ENCODE measurements at places on chromosomes 7 and 10.

DNA sequence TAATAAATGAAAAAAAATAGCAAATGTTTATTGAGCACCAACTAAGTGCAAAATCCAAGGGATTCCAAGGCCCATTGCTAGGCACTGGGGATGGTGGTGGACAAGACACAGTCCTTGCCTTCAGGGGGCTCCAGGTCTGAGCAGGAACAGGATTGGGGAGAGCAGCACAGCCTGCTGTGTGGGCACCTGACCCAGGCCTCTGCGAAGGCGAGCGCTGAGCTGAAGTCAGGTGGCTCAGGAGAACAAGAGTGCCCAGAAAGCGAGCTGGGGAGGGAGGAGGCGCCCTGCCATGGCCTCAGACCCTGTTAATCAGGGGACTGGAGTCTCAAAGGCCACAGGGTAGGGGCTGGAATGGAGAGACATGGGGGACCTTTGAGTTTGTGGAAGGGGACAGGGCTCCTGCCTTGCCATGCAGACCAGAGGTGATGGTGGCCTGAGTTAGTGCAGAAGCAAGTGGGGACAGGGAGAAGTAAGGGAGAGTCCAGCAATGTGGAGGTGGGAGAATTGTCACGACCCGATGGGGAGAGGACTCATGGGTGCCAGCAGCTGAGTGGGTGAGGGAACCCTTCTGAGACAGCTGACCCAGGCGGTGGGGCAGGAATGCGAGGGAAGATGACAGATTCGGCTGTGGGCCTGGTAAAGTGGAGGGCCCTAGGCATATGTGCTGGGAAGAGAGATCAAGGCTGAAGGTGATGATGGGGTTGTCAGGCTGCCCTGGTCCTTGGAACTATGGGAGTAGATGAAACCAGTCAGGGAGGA lies 4.1 kb upstream of the ORAI2 start:
- no peak for DNase-seq

DNA sequence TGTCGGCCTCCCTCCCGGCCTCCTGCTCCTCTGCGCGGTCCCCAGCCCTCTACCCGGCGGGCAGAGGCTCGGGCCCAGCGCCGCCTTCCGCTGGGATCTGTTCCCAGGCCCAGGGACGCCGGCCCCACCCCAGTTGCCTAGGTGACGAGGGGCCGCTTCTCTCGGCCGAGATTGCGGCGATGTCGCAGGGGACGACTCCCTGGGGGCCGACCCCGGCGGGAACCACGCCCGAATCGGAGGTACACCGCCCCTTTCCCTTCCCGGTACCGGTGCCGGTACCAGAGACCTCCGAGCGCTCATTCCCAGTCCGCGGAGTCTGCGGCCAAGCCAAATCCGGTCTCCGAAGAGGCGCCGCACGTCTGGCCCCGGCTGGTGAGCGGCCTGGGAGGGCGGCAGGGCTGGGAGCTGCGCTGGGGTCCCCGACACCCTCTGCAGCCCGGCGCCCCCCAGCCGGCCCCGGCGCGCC lies at the start of gene CABCOCO1:
Gene CABCOCO1 (plus strand): TSS at position 136 of the 466 bp plus-strand sequence. CDS start 44 bp downstream, at position 180.
- no peak for DNase-seq

GRCh38 chr7:768881-769504 lies 41.9 kb upstream of the PRKAR1B start:
- no peak for DNase-seq

- no peak for DNase-seq
Measured at GRCh38 chr7:84204655-84205054, 10.1 kb upstream of the SEMA3A start.

DNA sequence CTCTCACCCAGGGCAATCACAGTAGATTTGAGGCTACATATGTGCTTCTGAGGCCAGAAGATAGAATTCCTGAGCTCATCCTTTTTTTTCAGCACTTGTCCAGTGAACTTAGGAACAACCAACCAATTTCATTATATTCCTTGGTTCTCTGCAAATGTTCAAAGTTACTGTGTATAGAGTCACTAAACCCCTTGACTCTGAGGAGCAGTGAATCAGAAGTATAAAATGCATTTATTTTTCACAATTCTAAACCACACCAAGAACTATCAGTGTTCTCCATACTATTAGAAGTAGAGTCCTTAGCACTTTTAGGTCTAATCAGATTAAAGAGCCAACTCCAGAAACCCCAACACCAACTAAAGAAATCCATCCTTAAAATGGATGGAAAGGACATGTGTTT lies 19.6 kb upstream of the PAPSS2 start:
- DNase-seq, result no peak

DNA sequence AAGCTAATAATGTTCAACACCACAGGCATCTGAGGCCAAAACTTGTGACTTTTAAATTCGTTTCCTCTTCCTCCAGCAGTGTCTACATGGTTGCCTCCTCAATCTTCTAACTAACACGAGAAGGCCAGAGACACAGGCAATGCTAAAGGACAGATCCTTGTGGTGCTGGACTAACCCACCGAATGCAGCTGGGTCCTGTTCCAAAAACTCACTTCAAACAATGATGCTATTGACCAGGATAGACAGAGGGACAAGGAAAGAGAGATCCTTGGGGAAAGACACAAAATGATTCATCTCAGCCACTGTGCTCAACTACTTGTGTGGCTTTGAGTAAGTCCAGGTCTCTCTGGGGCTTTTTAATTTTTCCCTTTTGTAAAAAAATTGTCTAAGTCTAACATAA lies 107.6 kb downstream of the KCNMA1 start:
- no peak for DNase-seq

GRCh38 chr10:7789390-7789789 lies 1.4 kb downstream of the ATP5F1C start:
- DNase-seq, result no peak

DNA sequence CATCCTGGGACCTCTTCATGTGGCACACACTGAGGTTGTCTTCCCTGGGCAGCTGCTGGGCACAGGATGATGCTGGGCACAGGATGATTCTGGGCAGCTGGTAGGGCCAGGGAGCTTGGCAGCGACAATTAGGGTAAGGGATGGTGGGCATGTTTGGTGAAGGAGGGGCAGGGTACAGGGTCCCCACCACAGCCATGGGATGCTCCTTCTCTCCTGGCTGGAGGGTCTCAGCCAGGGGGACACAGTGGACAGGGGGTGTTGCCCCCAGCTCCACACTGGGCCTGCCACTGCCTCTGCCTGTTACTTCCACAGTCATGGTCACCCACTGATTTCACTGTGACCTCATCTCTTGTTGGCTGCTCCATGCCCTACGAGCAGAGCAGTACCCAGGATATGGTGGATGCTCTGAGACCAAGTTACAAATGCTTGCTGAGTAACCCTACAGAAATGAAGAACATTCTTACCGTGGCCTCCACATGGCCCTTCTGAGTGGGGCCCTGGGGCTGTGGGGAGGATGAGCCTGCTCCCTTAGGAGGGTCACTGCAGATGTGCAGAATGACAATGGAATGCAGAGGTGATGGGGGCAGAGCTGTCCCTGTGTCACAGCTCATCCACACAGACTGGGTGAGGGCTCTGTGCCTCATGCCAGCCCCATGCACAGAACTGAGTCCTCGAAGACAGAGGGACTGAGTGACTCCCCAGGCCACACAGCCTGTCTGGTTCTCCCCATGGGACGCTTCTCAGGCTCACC lies 28.4 kb upstream of the RET start:
- no peak for DNase-seq

DNA sequence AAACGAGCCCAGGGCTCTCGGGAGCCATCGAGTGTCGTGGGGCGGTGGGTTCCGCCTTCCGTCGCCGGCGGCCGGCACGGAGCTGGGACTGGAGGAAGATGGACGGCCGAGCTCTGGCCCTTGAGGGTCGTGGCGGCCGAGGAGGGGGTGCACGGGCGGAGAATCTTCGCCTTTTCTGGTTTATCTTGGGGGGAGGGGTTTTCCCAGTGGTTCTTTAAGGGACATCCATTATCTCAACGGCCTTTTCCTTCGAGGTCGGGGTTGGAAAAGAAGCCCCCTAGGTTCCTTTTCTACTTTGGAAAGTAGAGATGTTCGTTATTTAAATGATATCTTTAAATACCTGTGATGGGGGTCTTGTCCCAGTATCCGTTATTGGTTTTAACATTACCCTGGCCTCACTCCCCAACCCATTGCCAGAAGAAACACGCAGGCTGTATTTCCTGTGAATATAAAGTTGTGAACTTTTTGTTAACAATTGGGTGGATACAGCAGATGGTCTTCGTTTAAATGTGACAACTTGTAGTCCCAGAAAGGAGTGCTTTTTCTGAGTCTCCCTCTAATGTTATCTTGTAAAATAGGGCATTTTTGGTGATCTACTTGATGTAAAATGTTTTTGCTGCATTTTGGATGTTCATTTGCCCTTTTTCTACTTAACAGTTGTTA lies 765 bp downstream of the CCAR1 start:
- no peak for DNase-seq

DNA sequence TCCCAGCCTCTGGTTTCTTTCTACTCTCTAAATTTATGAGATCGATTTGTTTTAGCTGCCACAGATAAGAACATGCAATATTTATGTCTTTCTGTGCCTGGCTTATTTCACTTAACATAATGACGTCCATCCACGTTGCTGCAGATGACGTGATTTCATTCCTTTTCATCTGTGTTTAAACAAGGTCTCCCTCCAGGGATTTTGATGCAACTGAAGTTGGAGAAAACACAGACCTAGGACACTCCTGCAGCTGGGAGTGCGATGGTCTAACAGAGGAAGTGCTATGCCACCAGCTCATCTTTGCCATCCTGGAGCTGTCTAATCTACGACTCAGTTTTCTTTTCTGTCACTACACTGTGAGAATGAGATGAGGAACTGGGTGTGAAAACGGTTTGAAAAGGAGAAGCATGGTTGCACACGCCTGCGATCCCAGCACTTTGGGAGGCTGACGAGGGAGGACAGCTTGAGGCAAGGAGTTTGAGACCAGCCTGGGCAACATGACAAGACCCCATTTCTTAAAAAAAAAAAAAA lies 1.5 kb upstream of the KCTD7 start:
- no peak for DNase-seq

DNA sequence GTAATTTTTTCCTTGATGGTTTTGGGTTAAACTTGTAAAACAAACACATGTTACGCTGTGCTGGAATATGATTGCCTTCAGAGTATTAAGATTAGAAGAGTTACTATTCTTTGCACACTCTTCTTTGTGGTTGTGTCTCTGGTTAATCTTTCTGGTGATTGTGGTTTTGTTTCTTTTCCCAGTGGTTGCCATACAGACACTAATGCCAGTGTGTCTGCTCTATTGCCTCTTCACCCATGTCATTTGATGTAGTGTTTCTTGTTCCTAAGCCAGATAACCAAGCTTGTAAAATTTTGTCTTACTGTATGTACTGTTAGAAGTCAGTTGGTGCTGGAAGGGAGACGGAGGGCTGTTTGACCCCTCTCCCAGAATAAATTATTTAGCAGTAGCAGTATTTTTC lies 124.8 kb downstream of the PHTF2 start:
- no peak for DNase-seq

GRCh38 chr10:44300666-44301649 lies 83.9 kb downstream of the CXCL12 start:
- DNase-seq, result no peak

DNA sequence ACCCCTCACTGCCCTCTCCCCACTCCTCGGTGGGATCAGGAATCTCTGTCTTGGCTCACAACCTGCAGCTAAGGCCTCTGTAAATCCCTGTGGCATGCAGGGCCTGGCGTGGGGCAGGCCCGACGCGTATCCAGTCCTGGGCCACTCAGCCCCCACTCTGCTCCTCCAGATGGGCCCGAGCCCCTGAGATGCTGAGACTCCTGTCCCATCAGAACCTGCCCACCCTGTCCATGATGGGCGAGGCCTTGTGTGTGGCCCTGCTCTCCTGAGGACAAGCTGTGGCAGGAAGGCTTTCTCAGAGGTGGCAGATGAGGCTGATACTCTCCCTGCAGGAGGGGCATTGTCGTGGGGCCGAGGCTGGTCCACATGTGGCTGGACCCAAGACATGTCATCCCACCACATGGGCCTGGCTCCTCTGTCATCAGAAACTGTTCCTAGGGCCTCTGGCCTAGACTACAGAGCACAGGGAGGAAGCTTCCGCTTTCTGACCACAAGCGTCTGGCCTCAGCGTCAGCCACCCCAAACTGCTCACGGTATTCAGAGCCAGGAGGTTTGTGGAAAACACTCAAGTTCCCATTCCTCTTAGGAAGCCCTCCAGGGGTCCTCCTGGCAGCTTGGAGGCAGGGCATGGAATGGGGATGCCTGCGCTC lies 6.0 kb downstream of the ALOX5 start:
- no peak for DNase-seq

- DNase-seq, result no peak
Measured at GRCh38 chr10:1363446-1364121, 307.4 kb downstream of the WDR37 start.

- DNase-seq, result no peak
Measured at GRCh38 chr10:77716458-77717317, 79.1 kb upstream of the KCNMA1 start.

DNA sequence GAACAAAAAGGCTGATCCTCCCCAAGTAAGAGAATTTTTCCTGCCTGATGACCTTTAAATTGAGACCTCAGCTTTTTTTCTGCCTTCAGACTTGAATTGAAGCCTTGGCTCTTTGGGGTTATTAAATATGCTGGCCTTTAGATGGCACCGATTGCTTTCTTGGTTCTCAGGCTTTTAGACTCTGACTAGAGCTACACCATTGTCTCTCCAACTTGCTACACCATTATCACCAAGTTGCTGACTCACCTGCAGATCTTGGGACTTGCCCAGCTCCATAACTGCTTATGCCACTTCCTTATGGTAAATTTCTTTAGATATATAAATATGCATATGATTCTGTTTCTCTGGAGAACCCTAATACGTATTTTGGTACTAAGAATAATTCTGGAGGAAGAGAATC lies 3.1 kb upstream of the ABCA13 start:
- no peak for DNase-seq

- no peak for DNase-seq
Measured at GRCh38 chr7:50742401-50742800, 40.3 kb downstream of the GRB10 start.

DNA sequence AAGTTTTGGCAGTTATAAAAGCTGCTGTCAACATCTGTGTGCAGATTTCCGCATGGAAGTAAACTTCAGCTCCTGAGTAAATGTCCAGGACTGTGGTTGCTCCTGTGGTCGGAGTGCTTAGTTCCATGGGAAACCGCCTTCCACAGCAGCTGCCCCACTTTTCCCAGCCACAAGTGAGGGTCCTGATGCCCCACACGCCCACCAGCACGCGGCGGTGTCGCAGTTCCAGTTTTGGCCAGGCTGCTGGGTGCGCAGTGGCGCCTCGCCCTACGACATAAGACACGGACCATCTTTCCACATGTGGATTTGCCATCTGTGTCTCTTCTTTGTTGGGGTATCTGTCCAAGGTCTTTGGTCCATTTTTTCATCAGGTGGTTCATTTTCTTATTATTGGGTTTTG lies 167.1 kb downstream of the DIP2C start:
- no peak for DNase-seq

GRCh38 chr7:70189776-70190175 lies 591.5 kb downstream of the AUTS2 start:
- DNase-seq, result no peak

GRCh38 chr10:43287056-43288007 lies 20.5 kb upstream of the RASGEF1A start:
- no peak for DNase-seq

DNA sequence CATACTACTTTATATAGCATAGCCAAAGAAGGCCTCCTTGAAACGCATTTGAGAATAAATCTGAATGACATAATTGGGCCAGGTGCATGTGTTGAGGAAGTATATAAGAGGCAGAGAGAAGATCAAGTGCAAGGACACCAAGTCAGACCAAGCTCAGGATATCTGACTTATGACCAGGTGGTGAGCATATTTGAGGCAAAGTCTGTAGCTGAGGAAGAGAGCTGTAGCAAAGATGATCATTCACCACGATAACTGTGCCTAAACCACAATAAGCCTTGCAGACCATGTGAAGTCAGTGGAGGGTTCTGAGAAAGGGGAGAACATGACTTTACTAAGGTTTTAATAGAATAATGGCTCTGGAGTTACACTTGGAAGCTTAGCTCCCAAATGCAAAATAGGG lies 292.3 kb downstream of the SORCS1 start:
- DNase-seq, result no peak
